ENCODE measurements at places on chromosomes 5 and 9. TPM values are rescaled to one million over a fixed set of nuclear protein-coding genes. Genes with fewer than 3 reads are reported as not detected.

DNA sequence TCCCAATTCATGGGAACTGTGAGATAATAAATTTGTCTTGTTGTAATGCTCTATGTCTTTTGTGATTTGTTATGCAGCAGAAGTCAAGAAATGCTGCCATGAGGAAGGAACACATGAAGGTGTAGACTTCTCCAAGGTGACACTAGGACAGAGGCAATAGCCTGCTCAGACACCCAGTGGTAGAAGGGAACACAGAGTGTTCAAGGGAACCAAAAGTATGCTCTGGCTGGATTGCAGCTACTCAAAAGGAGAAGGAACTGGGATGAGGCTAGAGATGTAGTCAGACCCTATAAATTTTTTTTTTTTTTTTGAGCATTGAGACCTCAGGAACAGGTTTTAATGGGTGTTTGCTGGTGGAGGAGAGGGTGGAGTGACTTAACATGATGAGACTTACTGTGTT is 232.5 kb downstream of the PARP8 start:
- DNase-seq, result no peak

GRCh38 chr9:124652615-124653393 is 118.3 kb downstream of the NR6A1 start:
- no peak for DNase-seq

GRCh38 chr5:173883347-173883924 is 4.7 kb upstream of the CPEB4 start:
- no peak for DNase-seq

DNA sequence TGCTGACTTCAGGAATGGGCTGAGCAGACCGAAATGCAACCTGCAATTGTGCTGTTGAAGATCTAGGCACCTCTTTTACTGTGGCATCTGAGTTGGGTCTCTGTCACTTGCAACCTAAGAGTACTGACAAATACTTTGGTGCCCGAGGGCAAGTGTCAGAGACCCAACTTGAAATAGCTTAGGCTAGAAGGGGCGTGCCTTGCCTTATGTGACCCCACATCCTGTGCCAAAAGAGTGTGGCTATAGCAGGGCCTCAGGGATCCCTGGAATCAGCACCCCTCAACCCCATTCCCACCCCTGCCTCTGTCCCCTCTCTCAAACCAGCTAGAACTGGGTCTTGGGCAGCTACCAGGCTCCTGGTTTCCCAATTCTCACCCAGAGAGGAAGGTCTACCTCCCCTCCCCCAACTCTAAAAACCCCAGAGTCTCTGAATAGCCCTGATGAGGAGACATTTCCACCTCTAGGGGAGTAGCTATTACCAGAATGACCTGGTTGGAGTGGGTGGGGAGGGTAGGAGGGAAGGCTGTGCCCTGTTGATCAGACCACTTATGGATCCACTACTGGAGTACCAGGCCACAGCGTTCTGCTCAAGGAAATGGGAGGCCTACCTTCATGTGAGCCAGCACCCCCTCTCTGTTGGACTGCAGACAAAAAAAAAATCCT is 17.5 kb downstream of the RAI14 start:
- no peak for DNase-seq

Gene CDH10
- total RNA-seq, result not detected

Gene FOXD4
- 0.73 TPM for total RNA-seq
